ENCODE measurements at places on chromosomes 1 and 21.
A peak's percentile ranks its signal among the peaks of the same experiment; 100 is the strongest.

GRCh38 chr1:117271959-117272358 is 61.2 kb upstream of the VTCN1 start:
- no peak for DNase-seq

DNA sequence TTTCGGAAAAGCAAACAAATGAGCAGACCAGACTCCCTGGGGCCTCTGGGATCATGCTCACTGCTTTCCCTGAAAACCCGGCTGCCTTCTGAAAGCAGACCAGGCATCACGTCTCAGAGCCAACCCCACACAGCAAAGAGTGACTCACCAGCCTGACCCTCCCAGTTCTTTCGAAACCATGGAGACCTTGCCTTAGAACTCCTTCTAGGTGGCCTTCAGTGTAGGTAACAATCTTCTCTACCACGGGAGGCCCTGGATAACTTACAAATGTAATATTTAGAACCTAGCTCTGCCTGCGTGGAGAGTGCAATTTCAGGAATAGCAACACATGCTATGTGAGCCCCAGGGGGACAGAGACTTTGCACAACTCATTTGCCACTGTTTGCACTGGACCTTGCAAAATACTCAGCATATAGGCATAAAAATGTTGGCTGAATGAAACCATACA is 105.2 kb downstream of the SUSD4 start:
- DNase-seq, result no peak

DNA sequence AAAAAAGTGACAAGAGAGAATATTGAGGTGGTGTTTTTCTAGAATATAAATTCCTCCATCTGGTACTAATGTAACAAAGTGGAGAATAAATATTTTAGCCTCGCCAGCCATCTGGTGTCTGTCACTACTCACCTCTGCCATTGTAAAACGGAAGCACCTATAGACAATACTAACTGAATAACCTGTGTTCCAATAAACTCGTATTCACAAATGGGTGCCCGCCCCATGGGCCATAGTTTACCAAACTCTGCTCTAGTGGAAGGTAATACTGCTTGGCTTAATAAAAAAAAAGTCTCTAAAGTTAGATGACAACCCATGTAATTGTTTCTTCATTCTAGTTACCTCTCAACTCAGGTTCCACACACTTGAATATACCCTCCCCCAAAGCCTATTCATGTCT is 8.1 kb downstream of the MIS18A start:
- DNase-seq, result no peak

DNA sequence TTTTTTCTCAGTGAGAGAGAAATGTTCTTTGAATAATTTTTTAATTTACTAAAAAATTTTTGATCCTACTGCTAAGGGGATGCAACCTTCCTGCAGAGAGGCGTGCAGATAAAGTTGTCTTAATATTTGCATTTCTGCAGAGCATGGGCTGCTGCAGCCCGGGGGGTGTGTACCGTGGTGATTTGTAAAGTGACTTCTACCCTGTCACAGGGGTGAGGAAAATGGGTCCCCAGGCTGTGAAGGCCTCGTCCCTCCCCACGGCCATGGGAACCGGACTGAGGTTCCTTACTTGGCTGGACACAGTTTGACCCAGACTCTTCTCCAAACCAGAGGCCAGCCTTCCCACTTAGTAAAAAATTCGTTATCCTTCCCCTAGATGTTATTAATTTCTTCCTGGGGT is 9.5 kb upstream of the C1orf174 start:
- no peak for DNase-seq

- DNase-seq, result no peak
Observed at GRCh38 chr1:234578087-234578486, 31.9 kb downstream of the IRF2BP2 start.

DNA sequence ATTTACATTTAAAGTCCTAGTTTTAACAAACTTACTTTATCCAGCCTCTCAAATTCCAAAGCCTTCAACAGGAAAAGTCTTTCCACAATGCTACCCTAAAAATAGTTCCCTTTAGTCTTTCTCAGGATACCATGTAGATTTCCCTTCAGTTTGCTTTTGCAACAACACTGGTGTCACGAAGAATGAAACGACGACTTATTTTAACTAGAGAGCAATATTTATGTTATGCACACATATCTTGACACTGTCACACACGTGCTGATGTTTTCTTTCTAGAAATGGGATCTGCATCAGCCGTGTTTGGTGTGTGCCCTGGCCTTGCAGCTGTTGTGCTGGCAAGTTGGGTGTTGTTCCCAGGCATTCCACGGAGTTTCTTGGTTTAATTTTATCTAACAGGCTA is 75.5 kb downstream of the SIPA1L2 start:
- DNase-seq, result no peak

DNA sequence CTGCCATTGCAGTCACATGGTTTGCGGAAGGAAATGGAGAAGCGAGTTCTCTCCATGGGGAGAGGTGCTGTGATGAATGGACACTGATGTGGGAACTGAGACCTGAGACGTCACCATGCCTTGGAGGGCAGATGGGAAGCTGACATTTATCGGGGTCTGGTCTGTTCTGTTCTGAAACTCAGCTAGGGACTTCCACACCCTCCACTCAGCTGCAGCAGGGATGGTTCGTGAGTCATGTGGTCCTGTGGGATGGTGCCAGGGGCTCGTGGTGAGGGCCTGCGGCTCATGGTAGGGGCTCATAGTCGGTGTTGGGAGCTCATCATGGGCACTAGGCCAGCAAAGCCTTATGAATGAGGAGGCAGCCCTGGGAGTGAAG is 6.1 kb downstream of the GPR137B start:
- DNase-seq, result no peak

DNA sequence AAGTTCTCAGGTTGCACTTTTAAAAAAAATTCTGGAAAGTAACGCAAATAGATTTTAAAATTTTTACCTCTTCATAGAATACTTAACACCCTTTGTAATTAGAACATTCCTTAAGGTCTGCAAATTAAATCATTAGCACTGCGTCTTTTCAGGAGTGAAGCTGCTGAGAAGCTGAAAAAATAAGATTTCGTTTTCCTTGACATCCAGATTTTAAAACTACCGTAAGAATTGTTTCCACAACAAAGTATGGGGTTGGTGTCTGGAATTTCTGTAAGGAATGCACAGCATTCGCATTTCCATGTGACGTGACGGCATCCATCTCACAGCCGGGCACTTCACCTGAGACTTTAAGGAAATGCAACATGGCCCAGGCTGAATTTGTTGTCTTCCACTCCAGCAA is 76.3 kb upstream of the COX20 start:
- no peak for DNase-seq

GRCh38 chr21:42699196-42699595 is 45.8 kb downstream of the PDE9A start:
- DNase-seq, result no peak

DNA sequence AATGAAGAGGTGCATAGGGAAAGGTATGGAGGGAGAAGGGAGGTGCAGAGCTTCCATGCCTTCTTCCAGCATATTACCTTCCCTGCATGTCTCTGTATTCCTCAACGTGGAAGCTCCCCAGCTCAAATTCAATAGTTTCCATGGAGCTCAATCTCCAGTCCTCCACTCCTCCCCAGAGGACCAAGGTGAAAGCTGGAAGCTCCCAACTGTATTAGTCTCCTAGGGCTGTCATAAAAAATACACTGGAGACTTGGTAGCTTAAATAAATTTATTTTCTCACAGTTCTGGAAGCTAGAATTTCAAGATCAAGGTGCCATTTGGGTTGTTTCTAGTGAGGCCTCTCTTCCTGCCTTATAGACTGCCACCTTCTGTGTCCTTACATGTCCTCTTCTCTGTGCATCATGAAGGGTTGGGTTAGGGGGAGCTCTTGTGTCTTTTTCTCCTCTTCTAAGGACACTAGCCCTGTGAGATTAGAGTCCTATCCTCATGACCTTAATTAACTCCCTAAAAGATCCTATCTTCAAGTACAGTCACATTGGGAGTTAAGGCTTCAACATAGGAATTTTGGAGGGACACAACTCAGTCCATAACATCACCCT is 21.9 kb upstream of the RABGGTB start:
- no peak for DNase-seq

DNA sequence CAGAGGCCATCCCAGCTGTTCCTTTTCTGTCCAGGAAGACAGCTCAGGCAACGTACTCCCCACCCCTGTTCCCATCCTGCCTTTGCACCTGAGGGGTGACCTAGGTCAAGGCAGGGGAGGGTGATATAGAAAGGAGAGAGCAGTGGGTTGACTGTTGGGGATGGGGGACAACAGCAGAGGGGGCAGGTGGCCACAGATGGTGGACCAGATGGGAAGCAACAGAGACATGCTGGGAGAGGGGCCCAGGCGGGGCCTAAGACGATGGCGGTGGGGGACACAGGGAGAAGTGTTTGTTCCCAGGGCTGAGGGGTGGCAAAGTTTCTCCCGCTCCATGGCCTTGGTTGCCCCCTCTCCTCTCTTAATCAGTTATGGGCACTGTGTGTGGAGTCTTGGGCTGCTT is 6.3 kb downstream of the CELSR2 start:
- no peak for DNase-seq

DNA sequence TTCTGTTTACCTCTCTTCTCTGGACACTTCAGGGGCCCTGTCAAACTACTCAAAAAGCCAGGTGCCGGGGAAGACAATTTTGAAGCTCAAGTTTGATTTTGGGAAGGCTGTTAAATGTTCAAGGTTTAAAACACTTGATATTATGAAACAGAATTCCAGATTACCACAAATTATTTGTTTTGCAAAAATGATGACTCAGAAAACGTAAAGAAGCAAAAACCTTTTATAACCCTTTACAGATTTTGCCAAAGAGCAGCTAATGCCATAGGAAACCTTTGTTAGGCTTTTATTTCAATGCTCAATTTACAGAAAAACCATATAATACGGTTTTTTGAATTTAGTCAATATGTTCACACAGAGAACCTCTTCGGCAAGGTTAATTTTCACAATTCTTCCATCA is 593.4 kb upstream of the ZP4 start:
- DNase-seq, result no peak

DNA sequence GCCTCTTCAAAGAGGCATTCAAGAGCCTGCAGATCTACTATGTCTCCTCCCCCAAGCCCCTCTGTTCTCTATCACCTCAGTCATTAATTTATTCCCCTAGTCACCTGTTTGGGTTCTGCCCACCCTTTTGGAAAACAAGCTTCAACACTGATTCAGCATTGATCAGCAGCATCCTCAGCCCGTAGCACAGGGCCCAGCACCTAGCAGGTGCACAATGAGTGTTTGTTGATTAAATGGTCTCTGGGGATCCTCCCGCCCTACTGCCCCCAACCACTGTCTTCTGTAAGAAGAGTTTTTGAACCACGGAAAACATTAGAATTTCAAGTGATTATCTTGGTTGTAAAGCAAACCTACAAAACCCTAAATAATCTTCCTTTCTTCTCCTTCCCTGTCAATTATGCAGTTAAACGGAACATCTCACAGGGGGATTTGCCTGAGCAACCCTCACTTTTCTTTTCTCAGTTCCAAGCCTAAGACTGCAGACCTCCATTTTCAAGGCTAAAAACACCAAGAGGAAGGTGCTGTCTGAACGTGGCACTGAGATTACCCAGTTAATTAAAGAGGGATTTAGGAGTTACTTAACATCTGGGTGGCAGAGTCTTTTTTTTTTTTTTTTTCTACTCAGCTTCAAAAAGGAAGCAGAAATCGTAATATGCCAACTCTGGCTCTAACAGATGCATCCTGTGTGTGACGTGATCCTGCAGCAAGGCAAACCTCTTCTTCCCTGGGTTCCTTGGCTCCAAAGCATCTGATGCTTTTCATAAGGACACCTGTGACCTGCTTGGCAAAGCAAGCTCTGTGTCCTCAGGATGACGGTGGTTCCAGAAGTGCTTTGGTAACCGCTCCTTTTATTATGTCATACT is 163.0 kb downstream of the KAZN start:
- DNase-seq, result no peak

- DNase-seq, result no peak
Observed at GRCh38 chr1:182587666-182588499, 1.2 kb downstream of the RNASEL start.

DNA sequence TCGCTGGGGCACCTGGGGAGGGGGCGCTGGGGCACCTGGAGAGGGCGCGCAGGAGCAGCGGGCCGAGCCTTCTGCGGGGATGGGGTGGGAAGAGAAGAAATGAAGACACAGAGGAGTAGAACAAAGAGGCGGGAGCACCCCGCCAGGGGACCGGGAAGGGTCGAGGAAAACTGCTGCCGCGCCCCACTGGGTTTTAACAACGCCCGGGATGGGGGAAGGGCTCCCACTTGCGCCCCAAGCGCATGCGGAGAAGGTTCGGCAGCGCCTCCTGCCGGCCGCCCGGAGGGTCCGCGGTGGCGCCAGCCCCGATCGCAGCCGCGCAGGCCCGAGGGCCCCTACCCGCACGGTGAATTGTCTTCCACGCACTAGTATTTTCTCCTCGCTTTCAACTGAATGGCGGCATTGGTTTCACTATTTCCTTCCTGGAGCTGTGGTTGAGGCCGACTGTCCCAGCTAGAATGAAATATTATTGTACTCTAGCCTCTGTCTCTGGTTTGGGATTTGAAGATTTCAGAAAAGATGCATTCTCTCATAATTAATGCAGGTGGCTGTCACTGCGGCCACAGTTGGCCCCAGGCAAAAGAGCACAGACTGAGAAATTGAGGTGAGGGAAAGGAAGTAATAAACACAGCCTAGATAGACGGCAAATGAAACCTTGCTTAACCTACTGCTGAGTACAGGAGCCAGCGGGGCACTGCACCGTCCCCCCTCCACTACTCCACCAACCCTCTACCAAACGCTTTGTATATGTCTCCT is 57.3 kb downstream of the MAB21L3 start:
- DNase-seq, result peak; percentile 78

- DNase-seq, result no peak
Observed at GRCh38 chr21:44019568-44019958, 7.5 kb downstream of the TRAPPC10 start.

GRCh38 chr1:185444676-185445075 is 127.6 kb upstream of the IVNS1ABP start:
- no peak for DNase-seq

GRCh38 chr1:170146720-170147263 is 1.0 kb downstream of the NTMT2 start:
- DNase-seq, result no peak

DNA sequence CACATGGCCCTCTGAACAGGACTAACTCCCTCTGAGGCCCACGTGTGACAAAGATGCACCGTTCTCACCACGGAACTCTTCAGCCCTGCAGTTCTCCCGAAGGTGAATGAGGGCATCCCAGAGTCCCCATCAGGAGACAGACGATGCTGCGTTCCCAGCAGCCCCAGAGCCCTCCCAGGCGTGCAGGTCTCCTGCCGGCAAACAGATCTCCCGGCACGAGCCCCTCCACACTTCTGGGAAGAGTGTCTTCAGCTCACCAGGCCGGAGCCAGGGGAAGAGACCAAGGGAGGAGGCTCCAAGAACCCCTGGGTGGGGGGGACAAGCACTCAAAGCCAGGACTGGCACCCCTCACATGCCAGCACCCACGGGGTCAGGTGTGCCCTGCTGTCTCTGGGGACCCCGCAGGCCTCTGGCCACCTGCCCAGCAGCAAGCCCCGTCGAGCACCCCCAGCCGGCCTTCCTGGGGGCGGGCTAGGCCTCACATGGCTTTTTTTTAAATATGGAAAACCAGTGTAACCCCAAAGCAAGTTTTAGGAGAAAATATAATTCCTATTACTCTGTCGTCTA is 45.1 kb upstream of the TRAPPC10 start:
- DNase-seq, result no peak
